Right renal cortex interstitium (tissue), 3 donors: ENCODE measurements at places on chromosomes 7 and 10.

DNA sequence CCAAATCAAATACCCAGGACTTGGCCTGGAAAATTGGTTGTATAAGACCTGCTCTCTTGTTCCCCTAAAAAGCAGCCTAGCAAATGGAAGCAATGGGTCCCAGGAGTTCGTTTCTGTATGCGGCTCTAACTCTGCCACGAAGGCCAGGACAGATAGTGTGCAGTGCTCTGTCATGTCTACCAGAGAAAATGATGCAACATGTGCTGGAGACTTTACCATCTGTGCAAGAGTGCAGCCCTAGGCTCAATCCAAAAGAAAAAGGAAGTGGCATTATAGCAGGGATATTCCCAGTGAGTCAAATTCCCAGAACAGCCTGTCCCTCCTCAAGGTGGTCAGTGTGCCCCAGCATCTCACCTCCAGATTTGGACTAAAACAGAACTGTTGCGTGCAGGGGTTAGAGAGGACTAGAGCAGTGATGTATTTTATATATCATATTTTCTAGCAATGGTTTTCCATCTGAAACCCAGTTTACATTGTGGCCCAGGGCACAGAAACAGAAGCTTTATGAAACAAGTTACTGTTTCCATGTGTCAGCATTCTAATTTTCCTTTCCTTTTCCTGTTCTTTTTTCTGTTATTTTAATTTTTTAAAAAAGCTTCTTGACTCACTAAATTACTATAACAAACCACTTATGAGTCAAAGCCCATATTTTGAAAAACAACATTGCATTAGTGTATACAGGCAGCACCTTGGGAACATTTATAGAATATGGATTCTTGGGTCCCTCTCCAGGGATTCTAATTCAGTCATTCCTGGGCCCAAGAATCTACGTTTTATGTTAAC lies 311.2 kb downstream of the RNLS start:
- no peak for DNase-seq

DNA sequence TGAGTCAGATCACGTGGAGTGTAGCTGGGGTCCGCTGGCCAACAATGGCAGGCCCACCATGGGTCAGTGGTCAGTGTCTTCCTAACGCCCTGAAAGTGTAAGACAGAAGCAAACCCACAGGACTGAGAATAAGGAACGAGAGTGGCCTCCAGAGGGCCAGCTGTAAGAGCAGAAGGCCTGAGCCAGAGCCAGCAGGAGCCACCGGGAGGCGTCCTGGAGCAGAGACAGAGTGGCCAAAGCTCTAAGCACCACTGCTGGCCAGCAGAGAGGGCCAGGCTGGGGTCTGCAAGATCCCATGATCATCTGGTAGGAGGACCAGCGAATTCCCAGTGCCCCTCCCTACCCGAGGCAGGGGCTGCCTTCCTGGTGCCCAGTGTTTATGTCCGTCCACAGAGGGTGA lies 9.2 kb downstream of the CCDC201 start:
- DNase-seq: no peak

DNA sequence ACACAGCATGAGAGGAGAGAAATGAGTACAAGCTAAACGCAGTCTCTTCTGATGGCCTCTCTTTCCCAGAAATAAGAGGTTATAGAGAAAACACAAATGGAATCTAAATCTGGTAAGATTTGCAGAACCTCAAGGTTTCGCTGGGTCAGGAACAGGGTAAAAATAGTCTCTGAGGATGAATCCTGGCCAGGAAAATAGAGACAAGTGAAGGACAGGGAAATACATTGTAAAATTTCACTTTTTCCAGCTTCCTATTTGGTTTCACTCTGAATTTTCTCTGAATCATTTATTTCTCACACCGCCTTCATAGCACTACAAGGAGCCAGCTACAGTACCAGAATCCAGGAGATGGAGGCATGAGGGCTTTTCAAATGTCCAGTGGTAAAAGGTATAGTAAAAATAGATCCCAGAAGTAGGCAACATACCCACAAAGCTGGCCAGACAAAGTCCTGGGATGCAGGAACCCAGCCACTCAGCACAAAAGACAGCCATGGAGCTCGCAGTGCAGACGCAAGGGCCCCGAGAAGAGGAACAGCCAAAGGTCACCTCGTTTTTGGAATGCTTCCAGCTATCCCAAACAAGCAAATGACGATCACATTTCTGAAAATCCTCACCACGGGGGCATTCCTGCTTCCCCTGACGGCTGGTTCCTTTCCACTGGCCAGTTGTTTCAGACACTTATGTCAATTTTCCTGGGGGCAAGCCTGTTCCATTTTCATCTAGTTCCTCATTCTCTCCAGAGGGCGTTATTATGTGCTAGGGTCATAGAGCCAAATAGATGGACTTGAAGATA lies 21.5 kb upstream of the IKZF1 start:
- DNase-seq: no peak

GRCh38 chr10:84424731-84425167 lies 96.4 kb downstream of the CCSER2 start:
- DNase-seq: peak; percentile 25

GRCh38 chr10:92177546-92177945 lies 113.3 kb downstream of the CPEB3 start:
- DNase-seq: no peak
